Inflammatory macrophage treated with lipopolysaccharide for 1 hour (primary cell): ENCODE measurements at places on chromosomes 1 and 21.

DNA sequence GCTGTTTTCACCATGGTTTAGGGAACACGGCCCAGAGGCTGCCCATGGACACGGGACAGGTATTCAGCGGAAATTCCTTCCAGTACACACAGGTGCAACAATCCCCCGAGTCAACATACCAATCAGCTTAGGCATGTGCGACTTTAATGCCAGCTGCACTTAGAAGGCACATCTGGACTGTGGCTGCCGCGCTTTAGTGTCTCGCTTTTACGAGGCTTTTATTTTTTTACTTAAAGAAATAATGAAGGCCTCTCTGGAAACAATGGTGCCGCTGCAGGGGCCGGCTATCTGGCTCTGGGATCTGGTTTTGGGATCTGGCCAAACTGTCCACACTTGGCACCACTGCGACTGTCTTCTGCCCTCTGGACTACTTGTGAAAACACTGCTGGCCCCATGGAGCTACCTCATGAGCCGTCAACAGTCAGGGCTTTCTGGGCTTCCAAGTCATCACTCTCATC is 55.5 kb downstream of the SLC66A1 start:
- DNase-seq, result no peak

DNA sequence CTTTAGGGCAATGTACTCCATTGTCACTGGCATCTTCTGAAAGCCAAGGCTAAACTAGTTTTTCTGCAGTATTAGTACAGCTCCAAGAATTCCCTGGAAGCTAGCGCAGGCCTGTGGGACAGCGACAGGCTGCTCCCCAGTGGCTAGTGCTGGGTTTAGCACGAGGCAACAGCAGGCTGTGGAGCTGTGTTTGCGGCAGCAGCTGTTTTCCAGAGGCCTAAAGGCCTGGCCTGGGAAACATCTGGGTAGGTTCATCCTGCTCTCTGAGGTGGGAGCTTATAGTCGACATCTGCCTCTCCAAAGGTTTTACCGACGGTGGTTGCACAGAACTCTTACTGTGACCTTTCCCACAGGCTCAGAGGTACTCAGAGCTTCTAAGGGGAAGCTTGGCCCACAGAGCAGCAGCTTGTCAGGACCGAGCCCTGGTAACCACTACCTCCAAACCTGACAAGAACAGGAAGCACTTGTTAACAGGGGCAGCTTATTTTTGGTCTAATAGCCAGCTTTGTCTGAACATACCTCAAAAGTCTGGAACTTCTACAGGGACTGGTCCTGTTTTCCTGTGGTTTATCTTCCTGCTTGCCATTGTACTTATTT is 17.2 kb downstream of the CC2D1B start:
- no peak for DNase-seq

GRCh38 chr1:75796376-75797272 is at the start of gene MSH4:
TSS of gene MSH4 (plus strand) at chr1:75796882. CDS start at chr1:75796986, 104 bp downstream.
- DNase-seq, result no peak

GRCh38 chr1:168428063-168428731 is 115.6 kb downstream of the XCL2 start:
- DNase-seq, result no peak

DNA sequence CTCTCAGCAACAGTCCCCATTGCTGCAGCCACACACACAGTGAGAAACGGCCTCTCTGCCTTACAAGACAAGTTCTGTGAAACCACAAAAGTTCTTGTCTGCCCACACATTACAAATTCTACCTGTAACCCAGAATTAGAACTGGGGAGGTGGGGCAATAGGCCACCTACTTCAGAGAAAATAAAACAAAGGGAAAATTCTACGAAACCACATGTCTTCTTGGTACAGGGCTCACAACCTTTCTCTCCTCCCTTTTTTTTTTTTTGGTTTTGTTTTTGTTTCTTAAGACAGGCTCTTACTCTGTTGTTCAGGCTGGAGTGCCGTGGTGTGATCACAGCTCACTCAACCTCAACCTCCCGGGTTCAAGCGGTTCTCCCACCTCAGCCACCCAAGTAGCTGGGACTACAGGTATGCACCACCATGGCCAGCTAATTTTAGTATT is 30.2 kb downstream of the LPAR3 start:
- no peak for DNase-seq

DNA sequence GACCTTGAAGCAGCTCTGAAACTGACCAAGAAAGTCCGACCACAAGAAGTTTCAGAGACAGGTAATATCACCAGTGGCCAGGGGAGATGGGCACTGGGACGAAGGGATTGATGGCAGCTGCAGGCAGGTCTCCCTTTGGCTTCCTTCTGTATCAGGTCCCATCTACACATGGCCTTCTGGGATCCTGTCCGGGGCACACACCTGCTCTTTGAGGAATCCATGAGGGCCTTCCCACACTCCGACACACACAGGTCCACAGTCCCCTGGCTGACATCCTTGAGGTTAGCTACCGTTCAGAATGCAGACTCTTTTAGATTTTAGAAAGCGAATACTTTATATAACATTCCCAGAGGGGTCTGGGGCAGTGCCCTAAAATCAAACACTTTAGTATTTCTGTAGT is 26.5 kb upstream of the TMEM125 start:
- DNase-seq, result no peak

- DNase-seq, result no peak
Measured at GRCh38 chr1:119108988-119109387, 31.5 kb downstream of the WARS2 start.

DNA sequence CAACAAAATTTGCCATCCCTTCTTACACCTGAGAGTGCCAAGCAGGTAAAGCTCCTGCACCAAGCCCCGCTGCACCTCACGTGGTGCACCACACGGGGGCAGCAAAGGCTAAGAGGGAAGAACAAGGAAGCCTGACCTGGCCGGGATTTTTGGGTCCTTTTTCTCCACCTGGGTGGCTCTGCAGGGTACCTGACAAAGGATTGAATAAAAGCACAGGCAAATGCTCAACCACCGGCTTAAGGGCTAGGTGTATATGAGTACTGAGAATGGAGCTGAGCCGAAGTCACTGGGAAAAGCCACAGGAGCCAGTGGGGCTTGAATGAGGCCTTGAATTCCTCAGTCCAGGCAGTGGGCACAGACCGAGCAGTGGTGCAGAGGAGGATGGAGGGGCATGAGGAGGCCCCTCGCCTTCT is 36.4 kb downstream of the ZNF697 start:
- DNase-seq, result peak; percentile 57
